Cortex of kidney (tissue), 1 donor: ENCODE measurements at places on chromosomes 7 and 10.

DNA sequence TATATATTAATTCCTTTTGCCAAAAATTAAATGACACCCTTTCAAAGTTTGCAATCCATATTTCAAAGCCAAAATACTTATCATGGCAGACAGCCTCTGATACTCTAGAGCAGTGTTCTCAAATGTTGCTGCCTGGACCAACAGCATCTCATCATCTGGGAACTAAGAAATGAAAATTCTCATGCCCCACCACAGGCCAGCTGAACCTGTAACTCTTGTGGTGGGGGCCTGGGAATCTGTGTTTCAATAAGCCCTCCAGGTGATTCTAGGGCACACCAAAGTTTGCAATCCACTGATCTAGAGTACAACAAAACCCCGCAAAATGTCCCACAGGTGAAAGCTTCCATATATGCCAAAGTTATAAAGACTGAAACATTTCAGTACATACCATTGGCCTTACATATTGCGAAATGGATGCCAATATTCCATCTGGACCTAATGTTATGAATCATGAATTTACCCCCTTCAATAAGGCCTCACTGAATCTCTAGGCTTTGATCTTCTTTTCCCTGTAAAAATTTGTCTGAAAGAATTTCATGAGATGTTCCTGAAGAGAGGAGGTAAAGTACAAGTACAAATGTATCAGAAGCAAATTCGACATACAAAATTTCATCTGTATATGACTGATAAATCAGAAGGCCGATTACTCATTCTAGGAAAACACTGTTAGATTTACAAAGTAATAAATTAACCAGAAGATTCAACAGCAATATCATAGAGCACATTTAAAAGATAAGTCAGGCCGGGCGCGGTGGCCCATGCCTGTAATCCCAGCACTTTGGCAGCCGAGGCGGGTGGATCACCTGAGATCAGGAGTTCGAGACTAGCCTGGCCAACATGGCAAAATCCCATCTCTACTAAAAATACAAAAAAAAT lies 25.3 kb upstream of the EPC1 start:
- no peak for DNase-seq

DNA sequence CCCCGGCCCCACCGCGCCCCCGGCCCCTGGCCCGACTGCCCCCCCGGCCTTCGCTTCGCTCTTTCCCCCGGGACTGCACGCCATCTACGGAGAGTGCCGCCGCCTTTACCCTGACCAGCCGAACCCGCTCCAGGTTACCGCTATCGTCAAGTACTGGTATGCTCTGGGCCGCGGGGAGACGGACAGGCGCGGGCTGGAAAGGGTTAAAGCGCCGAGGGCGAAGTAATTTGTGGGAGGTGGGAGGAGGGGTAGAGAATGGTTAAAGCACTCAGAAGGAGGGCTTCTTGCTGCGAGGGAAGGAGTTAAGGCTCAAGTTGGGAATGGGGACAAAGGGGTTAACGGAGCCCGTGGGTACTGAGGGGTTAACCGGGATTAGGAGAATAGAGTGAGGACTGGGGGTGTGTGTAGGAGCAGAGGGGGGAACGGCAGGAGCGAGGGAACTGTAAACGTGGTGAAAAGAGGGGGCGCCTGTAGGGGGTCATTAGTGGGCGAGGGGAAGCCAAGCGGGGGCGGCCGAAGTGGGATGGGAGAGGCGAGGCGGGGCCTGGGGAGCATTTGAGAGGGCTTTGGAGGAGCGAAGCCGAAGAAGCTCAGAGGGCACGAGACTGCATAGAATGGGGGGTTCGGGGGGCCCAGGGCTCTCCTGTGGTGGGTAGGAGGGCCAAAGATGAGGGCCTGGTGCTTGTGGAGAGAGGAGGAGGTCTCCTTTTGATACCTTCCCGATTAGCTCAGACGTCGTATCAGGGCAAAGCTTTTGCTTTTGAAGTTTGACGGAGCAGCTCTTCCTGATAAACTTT lies 605 bp downstream of the SUFU start:
- no peak for DNase-seq

DNA sequence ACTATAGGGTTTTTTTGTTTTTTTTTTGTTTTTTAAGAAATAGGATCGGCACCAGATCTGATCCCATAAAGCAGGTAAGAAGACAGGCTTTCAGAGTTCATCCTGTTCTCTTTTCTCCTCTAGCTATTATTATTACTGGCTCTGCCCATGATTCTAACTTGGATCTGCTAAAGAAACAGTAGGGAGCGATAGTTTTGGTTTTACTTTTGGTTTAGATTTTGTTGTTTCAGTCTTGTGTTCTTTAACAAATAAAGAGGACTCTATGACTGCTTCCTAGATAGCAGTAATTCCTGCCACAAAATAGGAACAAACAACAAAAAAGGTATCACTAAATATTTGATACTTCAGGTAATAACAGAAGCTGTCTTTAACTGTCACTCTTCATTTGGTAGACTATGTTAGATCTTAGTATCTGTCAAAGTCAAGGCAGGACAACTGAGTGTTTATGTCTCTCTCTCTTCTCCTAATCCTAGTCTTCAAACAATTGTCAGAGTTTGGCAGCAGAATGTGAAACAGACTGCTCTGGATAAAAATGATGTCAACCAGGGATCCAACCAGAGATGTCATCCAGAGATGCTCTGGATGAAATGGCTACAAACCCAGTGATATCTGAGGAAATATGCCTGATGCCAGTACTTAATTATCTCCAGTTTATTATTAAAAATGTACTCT lies 99.8 kb downstream of the KMT2C start:
- no peak for DNase-seq

GRCh38 chr7:14579971-14580370 lies 322.6 kb downstream of the DGKB start:
- no peak for DNase-seq

GRCh38 chr7:130182990-130183389 lies 22.2 kb downstream of the TMEM209 start:
- DNase-seq = no peak

DNA sequence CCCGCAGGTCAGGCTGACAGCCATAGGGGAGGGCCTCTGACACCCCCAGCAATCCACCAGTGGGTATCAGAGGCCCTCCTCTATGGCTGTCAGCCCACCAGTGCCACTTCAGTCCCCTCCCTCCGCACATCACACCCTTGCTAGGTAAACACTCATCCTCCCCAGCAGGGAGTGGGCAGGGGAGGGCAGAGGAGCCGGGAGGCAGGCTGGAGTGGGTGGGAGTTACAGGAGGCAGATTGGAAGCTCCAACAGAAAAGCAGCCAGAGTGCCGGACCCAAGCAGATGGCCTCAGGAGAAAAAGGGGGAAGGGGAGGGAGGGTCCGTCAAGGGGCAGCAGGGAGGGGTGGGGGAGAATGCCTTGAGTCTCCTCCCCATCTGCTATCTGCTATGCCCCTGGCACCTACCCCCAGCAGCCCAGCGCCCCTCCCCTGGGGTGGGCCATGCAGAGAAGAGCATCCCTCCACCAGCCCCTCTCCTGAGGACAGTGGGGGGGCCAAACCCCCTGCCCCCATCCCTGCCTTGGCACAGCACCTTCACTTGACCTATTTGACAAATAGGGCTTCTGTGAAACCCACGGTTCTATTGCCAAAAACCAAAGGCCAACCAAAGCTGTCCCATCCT lies 2.4 kb downstream of the RASGEF1A start:
- no peak for DNase-seq

GRCh38 chr7:42198974-42199668 lies 37.9 kb downstream of the GLI3 start:
- no peak for DNase-seq

- no peak for DNase-seq
Measured at GRCh38 chr7:831596-832166, 595 bp upstream of the SUN1 start.
